Stimulated activated CD8-positive, alpha-beta memory T cell treated with anti-CD3 and anti-CD28 coated beads, Interleukin-12 subunit alpha, Interleukin-12 subunit beta, amount 100 ng/mL, for 1 hour (primary cell): ENCODE measurements at places on chromosomes 4 and X.

GRCh38 chrX:11196476-11196875 lies 85.3 kb downstream of the HCCS start:
- DNase-seq: no peak

GRCh38 chrX:123749643-123750042 lies 16.8 kb upstream of the THOC2 start:
- DNase-seq: no peak

- DNase-seq: no peak
Measured at GRCh38 chr4:126364311-126364911, 1049.7 kb downstream of the FAT4 start.

- DNase-seq: no peak
Measured at GRCh38 chr4:94673961-94674360, 83.8 kb upstream of the BMPR1B start.
